ENCODE measurements at places on chromosomes 16 and 17.

GRCh38 chr17:37067555-37068111, 118.9 kb downstream of the AATF start:
- DNase-seq: peak; percentile 80

- peak; percentile 9 for DNase-seq
Measured at GRCh38 chr16:29790949-29791844, 646 bp downstream of the KIF22 start.

- no peak for DNase-seq
Measured at GRCh38 chr17:77667478-77667877, 291.0 kb upstream of the TNRC6C start.

- DNase-seq: no peak
Measured at GRCh38 chr16:74738113-74738541, 36.5 kb downstream of the FA2H start.

DNA sequence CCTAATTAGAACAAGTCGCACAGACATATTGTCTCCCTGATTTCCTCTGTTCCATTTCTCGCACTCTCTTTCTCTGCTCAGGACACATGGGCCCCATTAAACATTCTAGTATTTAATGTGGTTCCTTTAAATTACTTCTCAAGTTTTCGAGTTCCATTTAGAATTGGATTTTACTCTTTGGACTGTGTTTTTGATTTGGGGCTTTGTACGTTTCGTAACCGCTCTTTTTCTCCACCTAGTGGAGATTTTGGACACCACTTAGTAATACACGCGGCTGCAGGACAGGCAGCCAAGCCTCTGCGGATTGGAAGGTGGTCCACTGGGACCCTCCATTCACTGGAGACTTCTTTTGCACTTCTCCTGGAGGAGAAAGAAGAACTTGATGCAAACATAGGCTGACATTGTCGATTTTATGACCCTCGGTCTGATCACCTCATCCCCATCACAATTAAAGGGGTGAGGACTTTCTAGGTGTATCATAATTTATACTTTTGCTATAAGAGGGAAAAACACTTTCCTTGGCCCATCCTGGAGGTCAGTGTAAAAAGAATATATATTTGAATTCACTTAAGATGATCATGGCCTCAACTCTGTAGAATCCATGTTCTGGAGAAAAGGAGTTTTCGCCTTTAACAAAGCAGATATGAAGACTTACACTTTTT, 85.7 kb downstream of the NOG start:
- DNase-seq: peak; percentile 36

DNA sequence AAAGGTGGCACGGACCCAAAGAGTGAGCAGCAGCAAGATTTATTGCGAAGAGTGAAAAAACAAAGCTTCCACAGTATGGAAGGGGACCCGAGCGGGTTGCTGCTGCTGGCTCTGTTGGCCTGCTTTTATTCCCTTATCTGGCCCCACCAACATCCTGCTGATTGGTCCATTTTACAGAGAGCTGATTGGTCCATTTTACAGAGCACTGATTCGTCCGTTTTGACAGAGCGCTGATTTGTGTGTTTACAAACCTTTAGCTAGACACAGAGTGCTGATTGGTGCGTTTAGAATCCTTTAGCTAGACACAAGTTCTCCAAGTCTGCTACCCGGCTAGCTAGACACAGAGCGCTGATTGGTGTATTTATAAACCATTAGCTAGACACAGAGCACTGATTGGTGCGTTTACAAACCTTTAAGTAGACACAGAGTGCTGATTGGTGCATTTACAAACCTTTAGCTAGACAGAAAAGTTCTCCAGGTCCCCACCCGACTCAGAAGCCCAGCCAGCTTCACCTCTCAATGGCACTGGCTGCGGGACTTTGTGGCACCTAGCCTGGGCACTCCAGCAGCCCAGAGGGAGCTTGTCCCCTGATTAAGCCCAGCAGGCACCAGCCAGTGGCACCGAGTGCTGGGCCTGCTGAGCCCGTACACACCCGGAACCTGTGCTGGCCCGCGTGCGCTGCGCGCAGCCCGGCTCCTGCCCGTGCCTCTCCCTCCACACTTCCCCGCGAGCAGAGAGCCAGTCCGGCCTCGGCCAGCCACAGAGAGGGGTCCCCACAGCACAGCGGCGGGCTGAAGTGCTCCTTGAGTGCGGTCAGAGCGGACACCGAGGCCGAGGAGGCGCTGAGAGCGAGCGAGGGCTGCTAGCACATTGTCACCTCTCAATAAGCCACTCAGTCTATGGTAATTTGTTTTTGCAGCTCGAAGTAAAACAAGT, 15.1 kb downstream of the IGSF6 start:
- no peak for DNase-seq

- DNase-seq: no peak
Measured at GRCh38 chr16:67526149-67526791, 2.4 kb upstream of the RIPOR1 start.

- DNase-seq: no peak
Measured at GRCh38 chr17:75848523-75849278, 4.5 kb upstream of the UNC13D start.
